NCI-H1417 (cell line): ENCODE measurements at places on chromosomes 4 and X.

GRCh38 chr4:6275898-6276806 is 6.5 kb downstream of the WFS1 start:
- no peak for DNase-seq

DNA sequence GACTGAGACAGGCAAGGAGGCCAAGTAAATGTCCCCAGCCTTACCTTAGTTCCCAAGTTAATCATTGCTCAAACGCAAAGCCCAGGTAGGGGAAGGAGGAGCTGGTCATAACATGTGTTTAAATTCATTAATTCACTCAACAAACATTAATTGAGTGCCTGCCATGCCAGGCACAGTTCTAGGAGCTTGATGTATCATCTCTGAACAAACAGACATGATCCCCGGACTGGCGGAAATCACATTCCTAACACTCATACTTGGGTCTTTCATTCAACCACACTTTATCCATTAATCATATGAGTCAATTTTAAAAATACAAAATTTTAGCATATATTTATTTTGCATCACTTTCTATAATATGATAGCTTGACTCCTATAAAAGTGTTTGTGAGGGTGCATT is 335.3 kb upstream of the NOCT start:
- no peak for DNase-seq

- no peak for DNase-seq
These were observed 792 bp downstream of the PPP1R3F start for GRCh38 chrX:49270249-49270921.

DNA sequence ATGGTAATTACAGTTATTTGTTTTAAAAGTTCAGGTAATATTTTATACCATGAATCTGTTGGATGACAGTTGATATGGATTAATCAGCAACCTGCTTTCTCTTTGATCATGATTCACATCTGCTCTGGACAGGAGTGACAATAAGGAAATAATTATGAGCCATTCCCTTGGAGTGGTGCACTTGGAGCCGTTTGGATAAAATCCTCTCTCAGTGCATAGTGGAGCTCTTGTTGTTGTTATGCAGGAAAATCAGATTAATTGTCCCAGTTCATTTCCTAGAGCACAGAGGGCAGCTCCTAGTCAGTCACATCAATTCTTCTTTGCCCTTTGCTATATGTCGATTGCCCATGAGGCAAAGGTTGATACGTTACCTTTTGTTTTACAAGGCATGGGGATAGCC is 668.3 kb upstream of the NR3C2 start:
- no peak for DNase-seq

GRCh38 chr4:82491251-82491960 is 61.0 kb downstream of the ENOPH1 start:
- DNase-seq, result peak; percentile 19

- no peak for DNase-seq
These were observed 427.9 kb upstream of the SPANXN1 start for GRCh38 chrX:144819406-144819805.

DNA sequence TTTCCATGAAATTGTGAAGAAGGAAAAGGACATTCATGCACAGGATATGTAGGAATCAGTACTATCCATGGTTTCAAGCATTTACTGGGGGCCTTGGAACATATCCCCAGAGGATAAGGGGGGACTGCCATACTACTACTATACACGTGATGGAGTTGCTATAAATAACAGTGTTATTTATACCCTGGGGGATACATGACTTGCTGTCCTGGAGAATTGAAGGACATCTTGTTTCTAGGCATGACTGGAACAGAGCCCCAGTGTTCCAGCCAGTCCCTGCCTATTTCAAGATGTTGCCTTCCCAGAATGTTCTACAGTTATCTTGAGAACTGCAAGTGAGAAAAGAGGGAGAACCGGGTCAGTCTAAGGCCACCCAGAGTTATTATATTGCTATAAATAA is 39.6 kb upstream of the ZNF81 start:
- DNase-seq, result no peak

GRCh38 chr4:82753725-82754410 is 44.7 kb downstream of the SCD5 start:
- no peak for DNase-seq

- no peak for DNase-seq
These were observed 953 bp downstream of the EPGN start for GRCh38 chr4:74309223-74309622.

GRCh38 chrX:42463706-42464490 is 314.1 kb downstream of the PPP1R2C start:
- no peak for DNase-seq
